GM19239 (cell line): ENCODE measurements at places on chromosomes 2 and 18.

DNA sequence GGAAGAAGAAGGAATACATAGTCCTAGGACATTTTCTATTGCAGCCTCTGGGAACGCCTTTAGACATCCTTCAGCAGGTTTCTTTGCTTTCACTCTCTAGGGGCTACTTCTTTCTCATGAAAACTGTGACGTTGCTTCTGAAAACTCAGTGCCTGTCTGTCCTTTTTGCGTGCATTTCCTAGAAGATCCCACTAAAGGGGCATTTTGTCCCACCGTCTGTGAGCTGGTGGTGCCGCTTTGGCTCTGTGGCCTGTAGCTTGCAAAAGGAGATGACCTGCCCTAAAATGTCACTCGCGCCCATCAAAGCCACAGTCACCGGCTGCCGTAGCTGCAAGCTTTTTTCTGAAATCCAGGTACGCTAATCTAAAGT is 579 bp downstream of the STAT4 start:
- DNase-seq = no peak

- DNase-seq = no peak
Measured at GRCh38 chr2:46589356-46589755, 110.0 kb downstream of the TMEM247 start.

DNA sequence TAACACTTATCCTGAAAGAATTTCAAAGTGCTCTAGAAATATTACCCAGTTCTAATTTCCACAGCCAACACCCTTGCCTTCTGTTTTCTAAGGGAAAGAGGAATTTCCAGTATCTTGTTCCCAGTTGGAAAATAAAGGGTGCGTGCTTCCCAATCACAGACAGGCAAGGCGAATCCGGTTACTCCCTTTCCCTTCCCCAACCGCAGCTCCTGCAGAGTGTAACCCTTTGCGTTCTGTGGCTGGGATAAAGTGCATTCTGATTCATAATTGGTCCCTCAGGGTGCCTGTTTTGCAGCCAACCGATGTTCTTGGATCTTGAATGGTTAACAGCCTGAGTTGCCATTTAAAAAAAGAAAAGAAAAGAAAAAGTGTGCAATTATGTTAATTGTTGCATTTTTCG is 40.6 kb upstream of the PGAP1 start:
- no peak for DNase-seq

DNA sequence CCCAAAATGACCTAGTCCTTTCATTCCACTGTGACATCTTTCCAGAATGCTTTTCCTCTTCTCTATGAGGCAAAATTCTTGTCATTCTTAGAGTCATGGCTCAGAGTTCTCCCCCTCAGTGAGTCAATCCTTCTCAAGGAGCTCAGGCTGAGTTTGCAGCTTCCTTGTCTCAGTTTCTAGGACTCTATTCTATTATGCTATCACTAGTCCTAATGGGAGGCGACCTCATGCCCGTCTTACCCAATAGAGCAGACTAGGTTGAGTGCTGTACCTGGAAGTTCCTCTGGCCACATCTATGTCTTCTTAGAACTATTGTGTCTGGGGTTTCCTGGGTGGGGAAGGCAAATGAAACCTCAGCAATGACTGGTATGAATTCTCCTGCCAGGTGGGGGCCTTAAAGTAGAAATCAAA is 51.5 kb downstream of the HAUS1 start:
- no peak for DNase-seq

GRCh38 chr18:28960146-28960545 is 783.2 kb upstream of the CDH2 start:
- no peak for DNase-seq

GRCh38 chr2:218345491-218346236 is 11.0 kb upstream of the CATIP start:
- no peak for DNase-seq

DNA sequence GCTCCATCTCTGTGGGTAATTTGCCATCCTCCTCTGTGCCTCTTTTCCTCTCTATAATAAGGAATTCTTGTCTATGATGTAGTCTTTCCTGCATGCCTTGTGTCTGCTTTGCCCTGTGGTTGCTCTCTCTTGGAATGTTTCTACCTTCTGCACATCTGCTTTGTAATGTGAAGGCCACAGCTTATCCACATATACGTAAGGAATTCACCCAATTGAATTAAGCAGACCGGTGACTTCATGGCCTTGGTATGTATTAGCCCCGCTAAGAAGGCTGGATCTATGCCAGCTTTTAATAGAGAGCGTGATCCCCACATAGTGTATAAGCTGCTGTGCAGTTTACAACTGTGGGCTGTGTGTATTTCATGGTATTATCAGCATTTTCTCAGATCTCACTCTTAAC is 274.7 kb downstream of the RNF144A start:
- no peak for DNase-seq

- DNase-seq = no peak
Measured at GRCh38 chr2:18833941-18834340, 244.6 kb upstream of the NT5C1B start.
